ENCODE measurements at places on chromosomes 7 and 10.

DNA sequence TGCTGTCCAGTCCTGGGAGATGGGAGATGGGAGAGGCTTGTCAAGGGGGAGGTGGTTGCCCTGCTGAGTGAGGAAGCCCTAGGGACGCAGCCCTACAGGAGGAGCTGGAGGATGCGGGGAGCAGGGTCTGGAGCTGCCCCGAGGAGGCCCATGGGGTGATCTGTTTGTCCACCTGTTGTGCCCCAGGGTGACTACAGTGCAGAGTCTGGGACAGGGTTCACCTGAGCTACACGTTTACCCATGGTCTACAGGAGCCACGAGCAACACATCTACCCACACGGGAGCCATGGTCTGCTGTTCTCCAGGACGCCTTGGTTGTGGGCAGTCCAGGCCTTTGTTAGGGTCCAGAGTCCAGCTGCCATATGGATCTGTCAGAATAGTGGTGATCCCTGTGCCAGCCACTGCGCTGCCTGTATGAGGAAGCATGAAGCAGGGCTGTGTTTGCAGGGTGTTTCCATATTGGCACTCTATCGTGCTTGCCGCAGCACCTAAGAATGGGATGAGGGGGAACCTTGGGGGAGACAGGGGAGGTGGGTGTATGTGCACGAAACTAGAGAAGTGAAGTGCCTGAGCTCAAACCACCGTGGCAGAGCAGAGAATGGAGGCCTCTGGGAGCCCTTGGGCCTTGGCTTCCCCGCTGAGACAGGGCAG, 23.7 kb downstream of the ZNF775 start:
- no peak for DNase-seq

DNA sequence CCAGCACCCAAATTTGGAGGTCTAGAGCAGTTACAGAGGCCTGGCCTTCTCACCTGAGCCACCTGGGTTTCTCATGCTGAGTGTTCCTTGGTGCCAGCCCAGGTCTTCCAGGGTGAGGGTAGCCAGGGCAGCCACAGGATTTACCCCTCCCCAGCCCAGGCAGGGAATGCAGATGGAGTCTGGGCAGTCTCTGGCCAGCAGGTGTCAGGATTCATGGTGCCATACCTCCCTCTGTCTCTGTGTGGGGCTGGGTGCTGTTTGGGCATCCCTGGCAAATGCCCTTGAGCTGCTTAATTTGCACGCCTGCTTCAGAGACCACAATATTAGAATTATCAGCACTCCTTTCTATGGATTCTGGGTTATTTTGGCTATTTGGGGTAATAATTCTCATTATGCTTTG, 246.7 kb downstream of the GFRA1 start:
- no peak for DNase-seq

DNA sequence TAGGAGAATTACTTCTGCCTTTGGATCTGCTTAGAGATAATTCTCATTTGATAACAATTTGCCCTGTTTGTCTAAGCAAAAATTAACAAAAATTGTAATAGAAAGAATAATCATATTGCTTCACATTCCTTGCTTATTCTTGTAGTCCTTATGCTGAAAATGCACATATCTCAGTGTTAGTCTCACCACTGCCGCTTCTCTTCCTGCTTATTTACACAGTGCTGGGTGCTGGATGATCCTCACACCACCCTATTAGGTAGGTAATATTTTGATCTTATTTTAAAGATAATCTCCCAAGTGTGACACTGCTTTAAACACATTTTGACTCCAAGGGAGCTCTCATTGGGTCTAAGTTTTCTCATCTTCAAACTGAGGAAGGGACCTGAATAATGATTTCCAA, 46.0 kb downstream of the ABCA13 start:
- DNase-seq: no peak

- DNase-seq: peak; percentile 36
Observed at GRCh38 chr7:2863461-2864066, 19.5 kb upstream of the GNA12 start.

- DNase-seq: no peak
Observed at GRCh38 chr10:36759141-36759805, 366.1 kb upstream of the ANKRD30A start.

DNA sequence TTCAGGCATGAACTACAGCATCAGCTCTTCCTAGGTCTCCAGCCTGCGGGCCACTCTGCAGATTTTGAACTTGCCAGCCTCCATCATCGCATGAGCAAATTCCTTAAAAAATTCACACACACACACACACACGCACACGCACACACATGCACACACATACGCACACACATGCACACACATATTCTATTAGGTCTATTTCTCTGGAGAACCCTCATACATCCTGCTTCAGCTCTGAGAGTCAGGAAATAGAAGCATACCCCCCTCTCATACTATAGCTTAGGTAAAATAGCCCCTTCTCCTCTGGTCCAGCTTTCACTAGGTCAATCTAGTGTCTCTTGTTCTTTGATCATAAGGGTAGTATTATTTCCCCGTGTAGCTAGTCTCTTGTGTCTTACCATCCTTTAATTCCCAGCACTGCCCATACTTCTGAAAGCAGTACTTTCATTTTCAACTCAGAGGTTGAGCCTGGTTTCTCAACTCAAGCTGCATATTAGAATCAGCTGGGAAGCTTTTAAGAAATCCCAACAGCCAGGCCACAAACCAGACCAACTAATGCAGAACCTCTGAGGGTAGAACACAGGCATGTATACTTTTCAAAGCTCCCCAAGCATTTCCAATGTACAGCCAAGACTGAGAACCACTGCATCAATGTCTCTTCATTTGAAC, 30.9 kb upstream of the ITGB8 start:
- DNase-seq: no peak

DNA sequence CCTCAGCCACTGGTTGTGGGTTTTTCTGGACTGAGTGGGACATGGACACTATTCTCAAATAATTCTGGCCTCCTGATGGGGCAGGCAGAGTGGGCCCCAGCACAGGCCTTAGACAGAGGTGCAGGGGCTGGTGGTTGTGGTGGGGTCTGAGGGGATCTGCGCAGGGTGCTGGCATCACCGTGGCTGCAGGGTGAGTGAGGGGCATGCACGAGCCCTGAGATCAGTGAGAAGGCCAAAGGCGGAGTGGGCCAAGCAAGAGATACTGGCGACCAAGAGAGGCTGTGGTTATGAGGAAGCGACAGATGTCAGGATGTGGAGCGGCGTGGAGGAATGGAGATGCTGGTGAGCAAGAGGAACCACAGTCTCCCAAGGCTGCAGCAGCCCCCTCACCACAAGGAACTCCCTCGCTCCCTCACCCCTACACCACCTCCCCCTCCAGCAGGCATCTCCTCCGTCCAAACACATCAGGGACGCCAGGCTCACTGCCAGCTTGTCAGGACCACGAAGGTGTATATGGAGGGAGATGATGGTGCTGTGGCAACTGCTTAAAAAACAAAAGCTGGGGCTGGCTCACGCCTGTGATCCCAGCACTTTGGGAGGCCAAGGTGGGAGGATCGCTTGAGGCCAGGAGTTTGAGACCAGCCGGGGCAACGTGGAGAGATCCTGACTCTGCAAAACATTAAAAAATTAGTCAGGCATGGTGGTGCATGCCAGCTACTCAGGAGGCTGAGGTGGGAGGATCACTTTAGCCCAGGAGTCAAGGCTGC, 9.6 kb downstream of the PRF1 start:
- DNase-seq: no peak

DNA sequence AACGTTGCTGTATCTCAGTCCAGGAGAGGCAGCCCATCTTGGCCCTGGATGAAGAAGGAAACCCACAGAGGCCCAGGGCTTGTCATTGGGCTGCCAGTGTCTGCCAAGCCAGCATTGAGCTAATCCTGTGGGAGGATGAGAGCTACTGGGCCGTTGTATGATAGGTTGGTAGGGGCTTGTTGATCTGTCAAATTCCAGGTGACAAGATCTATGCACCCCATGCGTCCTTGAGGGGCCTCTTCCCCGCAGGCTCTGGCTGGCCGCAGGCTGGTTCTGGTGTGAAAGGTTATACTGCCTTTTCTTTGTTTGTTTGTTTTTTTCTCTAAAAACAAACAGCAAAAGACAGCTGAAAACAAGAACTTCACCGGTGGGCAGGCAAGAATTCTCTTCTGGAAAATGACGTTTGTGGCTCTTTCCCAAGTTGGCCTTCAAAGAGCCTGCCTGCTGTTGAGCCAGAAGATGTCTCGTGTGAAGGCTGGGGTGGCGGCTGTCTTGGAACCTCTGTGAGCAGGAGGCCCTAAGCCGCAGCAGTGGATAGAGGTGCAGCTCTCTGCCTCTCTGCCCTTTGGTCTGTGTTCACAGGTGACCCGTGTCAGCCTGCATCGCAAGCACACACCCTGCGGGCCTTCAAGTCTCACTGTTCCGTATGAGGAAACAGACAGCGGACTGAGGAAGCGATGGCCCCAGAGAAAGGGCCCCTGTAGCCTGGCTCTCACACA, 23.3 kb downstream of the CYP17A1 start:
- peak; percentile 43 for DNase-seq

- no peak for DNase-seq
Observed at GRCh38 chr10:132394201-132394811, 2.7 kb upstream of the PWWP2B start.

DNA sequence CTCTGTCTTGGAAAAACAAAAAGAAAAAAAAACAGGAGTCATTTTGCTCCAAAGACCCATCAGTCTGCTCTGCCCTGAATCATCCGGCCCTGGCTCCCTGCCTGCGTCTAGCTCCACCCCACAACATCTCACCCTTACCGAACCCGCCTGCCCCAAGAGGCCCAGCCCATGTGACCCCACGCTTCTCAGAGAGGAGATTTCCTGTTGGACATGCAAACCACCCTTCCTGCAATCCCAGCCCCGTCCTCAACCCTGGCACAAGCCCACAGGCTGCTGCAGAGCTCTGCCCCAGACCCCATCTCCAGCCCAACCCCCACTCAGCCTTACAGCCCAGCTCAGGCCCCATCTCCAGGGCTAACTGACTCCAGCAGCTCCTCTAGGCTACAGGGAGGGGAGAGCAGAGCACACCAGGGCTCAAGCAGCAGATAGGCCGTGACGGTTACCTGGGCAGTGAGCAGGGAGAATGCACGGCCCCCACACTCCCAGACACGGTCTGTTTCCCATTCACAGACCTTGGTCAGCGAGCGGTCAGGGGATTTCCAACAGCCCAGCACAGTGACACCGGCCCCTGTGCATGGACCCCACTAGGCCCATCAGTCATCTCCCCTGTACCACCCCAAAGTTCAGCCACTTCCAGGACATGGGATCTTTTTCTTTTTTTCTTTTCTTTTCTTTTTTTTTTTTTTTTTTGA, 69.9 kb upstream of the GTF2I start:
- peak; percentile 62 for DNase-seq

DNA sequence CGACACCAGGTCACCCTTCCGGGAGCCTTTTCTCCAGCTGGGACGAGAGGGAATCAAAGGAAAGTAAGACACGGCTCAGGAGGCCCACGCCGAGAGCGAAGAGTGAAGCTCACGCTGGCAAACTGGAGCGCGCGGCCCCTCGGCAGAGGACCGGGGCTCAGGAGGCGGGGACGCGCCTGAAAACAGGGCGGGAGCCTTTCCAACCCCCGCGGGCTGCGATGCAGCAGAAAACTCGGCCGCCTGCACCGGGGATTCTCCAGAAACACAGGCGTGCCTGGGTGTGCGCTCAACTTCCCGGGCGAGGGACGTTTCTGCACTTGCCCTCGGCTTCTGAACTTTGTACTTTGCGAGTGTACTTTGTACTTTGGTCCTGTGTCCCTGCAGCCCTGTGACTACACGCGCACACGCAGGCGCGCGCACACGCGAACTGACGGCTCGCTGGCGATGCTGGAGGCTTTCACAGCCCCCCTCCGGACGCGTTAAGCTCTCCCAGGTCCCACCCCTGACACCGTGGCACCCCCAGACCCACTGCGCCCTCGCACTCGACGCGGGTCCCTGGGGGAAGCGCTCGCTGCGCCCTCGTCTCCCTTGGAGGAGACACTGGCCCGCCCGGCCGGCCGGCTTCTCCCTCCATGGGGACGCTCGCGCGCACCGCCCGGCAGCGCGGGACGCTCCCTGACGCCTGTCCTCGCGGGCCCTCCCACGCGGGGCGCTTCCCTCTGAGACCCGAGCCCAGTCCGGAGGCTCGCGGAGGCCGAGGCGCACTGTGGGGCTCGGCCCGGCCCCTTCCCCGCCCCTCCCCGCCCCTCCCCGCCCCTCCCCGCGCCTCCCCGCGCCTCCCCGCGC, 588 bp upstream of the PAOX start:
- DNase-seq: peak; percentile 73

- no peak for DNase-seq
Observed at GRCh38 chr10:36181426-36182178, 539.5 kb upstream of the FZD8 start.

DNA sequence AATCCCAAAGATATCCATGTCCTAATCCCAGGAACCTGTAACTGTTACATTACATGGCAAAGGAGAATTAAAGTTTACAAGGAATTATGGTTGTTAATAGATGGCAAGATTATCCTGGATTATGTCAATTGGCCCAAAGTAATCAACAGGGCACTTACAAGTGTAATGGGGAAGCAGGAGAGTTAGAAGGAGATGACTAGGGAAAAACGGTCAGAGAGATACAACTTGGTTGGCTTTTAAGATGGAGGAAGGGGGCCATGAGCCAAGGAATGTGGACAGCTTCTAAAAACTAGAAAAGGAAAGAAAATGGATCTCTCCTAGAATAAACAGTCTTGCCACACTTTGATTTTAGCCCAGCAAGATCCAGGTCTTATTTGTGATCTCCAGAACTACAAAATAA, 3.3 kb downstream of the JMJD1C start:
- DNase-seq: no peak

- peak; percentile 65 for DNase-seq
Observed at GRCh38 chr10:72316748-72317435, 37.8 kb downstream of the DNAJB12 start.

- no peak for DNase-seq
Observed at GRCh38 chr7:56107954-56108258, 1.6 kb upstream of the CHCHD2 start.

DNA sequence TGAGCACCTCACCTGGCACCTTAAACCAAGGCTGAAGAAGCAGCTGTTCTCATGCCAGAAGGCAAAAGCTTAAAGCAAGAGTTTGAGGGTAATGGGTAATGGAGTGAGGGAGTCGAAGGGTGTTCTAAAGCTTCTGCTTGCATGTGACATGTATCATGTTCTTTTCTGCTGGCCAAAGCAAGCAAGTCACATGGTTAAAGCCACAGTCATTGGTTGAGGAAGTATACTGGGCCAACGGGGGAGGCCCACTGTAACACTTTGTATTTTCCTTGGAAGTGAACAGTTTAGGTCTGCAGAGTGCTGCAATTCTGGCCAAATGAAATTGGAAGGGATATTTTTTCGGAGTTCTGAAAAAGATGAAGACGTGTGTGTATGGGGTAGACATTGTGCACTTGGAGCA, 75.7 kb downstream of the REEP3 start:
- DNase-seq: no peak

- DNase-seq: no peak
Observed at GRCh38 chr7:137927386-137927785, 74.5 kb downstream of the CREB3L2 start.
